Heart left ventricle (tissue), 16 donors: ENCODE measurements at places on chromosomes 5 and 9.

GRCh38 chr5:168239325-168239724, 52.1 kb upstream of the WWC1 start:
- no peak for DNase-seq

- peak; percentile 37 for DNase-seq
These were observed 2.0 kb downstream of the MYO10 start for GRCh38 chr5:16934123-16934522.

DNA sequence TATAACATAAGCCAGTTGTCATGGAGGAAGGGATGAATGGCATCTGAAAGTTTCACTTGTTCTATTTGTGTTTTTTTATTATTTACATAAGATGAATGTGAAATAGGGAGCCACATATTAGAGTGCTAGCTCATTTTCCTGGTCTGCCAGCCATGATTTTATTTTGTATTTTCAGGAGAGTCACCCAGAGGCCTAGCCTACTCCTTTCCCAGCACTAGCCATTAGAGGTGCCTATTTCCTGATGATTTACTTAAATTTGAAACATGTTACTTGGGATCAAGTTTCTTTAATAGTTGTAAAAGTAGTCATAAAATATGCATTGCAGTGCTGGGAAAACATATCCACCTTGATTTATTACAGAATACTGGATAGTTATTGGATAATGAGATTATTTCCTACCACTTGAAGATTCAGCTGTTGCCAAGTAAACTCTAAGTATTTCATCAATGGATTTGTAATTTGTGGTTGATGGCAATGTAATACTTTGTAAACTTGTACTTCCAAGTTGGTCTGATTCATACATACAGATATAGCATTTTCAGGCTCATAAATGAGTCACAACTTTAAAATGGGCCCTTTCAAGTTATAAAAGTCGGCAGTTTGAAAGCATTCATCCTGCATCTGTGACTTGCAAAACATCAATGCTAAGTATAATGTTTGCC, 50.8 kb downstream of the KCNN2 start:
- no peak for DNase-seq

DNA sequence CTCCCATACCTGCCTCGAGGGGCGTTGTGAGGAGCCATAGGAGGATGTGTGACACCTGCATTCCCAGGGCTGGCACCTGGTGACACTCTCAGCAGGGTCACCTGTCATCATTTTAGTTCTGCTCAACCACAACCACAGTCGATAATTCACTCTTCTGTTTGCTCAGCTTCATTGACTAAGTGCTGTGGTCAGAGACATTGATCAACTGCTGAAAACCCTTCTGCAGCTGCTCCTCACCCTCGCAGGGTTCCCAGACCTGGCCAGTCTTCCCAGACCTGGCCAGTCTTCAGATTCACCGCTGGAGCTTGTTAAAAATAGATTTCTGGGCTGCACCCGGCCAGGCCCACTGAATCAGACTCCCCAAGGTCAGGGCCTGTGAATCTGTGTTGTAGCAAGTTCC, 92.8 kb downstream of the MVB12B start:
- peak; percentile 62 for DNase-seq

GRCh38 chr9:16060436-16061129, 507.7 kb downstream of the CCDC171 start:
- DNase-seq, result no peak

- DNase-seq, result no peak
These were observed 11.6 kb downstream of the GZMA start for GRCh38 chr5:55114061-55114460.

DNA sequence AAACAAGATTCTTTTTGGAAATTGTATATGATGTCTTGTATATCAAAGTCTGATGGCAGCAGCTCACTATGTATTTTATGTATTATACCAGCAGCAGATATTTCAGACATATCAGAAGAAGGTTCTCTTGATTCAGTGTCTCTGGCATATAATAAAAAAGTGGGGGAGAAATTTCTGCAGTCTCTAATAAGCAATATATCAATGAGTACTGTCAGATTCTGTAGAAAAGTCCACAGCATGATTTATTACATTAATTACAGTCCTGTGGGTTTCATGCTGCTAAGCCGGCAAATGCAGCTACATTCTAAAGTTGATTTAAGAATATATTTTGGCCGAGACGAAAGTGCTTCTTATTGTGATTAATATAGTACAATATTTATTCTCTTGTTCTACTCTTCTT, 113.1 kb downstream of the KIAA1958 start:
- DNase-seq, result no peak

DNA sequence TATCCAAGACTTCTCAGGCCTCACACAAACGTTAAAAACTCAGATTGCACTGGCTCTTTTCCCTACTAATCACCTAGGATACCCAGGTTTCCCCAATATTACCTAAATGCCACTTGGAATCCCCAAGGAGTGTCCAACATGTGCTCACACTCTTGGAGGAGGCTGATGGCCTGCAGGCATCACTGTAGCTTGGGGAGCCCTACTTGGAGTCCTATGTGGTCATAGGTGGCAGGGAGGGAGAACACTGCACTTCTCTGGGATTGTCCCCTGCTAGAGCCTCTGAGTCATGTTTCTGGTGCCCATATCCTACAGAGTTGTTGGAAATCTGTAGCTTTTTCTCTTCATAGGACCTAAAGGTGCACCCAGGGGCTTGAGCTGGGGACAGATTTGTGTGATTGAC, 433.7 kb downstream of the ARHGEF28 start:
- DNase-seq, result no peak

- no peak for DNase-seq
These were observed 18.4 kb downstream of the TRIM36 start for GRCh38 chr5:115151208-115151805.

DNA sequence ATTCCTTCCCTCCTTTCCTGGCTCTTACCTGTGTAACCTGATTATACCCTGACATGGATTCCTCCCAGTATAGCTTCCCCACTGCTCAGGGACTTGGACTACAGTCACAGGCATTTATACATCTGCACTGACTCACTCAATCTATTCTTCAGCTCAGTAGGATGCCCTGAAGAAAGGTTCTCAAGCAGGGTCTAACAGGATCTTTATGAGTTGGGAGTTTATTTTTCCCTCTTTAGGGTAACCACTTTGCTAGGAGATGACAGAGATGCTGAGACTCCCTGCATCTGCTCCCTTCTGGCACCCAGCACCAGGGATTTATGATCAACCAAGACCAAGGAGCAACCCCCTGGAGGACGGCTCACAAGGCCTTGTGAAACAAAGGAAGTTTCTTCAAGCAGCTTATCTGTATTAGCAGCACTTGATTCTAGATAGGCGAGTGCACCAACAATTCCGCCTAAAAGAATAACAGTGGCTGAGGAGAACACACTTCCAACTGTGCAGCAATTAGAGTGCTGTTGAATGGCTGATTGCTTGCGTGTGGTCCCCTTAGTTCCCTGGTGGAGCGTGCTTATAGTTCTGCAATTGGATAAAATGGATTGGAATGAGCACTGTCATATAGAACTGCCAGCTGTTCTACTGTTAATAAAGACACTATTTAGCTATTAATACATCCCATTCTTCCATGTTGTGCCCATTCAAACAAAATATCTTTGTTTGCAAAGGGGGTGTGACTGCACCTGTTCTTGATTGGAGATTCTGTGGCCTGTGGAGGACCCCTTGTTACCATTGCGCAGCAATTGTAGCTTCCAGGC, 482.6 kb downstream of the ZNF608 start:
- DNase-seq, result no peak

- DNase-seq, result no peak
These were observed 505.0 kb downstream of the EBF1 start for GRCh38 chr5:158594595-158595242.

DNA sequence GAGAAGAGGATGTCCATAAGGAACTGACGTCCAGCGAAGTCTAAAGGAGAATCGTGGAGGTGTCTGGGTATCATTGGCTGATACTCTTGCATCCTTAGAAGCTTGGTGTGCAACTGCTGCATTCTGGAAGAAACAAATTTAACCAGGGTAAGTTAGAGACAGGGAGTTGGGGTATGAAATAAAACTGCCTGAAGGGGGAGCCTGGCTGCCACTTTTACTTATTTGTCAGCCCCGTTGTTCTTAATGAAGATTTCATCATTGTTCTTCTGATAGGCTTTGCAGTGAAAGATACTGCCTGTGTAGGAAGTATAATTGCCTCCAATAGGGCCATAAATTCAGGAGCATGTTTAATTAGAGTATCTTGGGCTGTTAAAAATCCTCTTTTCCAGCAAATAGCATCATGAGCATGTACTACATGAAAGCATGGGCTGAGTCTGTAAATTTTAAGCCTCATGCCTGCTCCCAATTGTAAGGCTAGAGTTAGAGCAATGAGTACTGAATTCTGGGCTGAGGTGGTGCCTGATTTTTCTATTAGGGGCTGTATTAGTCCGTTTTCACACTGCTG, 1264.5 kb upstream of the ACO1 start:
- DNase-seq, result no peak

- DNase-seq, result no peak
These were observed 63.9 kb downstream of the MAMDC2 start for GRCh38 chr9:70107558-70107957.

GRCh38 chr9:68750255-68750654, 45.2 kb downstream of the PIP5K1B start:
- no peak for DNase-seq

DNA sequence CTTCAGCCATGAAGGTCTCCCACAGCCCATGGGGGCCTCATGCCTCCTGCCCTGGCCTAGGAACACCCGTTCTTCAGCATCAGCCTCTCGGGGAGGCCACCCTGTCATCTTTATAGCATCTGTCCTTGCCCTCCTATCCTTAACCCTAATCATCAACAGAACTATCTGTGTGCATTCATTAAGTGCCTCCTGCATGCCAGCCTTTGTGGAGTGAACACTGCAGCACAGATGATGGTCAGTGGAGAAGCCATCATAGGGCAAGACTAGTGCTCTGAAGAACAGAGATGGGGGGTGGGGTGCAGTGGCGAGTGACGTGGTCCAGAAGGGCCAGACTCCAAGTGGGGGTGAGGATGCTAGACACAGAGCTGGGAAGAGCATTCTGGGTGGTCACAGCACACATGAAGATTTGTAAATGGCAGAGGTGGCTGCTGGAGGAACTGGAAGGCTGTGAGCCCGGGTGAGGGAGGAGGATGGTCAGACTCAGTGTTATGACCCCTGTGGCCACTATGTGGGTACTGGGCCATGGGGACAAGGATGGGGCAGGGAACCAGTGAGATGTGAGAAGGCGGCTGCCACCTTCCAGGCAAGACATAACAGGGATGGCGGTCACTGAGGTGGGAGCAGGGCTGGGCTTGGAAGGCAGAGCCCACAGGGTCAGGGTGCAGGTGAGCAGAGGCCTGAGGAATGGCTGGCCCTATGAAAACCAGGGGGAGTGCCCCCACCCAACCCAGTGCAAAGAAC, 3.6 kb upstream of the CARD19 start:
- peak; percentile 16 for DNase-seq

DNA sequence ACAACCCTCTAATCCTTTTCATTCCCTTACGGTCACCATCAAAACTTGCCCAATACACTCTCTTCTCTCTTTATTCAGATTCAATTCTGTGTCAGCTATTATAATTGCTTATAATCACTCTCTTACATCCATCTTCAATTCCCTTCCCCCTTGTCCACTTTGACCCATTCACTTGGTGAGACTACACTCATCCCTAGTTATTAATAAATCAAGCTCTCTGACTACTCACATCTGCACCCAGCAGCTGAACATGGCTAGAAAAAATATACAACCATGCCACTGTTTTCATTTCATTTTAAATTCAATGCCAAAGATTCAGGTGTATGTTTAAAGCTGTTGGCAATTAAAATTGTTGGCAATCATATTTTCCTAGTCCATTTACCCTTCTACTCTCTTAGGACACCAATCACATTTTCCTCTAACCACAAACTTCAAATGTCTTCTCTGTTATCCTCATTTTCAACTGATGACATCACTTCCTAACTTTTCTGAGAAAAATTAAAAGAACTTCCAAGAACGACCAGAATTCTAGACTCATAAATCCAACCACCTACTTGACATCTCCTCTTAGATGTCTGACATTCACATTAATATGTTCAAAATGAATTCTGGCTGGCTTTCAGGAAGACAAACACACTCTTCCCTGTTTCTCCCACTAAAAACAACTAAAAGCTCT, 5.5 kb downstream of the C5orf15 start:
- no peak for DNase-seq

DNA sequence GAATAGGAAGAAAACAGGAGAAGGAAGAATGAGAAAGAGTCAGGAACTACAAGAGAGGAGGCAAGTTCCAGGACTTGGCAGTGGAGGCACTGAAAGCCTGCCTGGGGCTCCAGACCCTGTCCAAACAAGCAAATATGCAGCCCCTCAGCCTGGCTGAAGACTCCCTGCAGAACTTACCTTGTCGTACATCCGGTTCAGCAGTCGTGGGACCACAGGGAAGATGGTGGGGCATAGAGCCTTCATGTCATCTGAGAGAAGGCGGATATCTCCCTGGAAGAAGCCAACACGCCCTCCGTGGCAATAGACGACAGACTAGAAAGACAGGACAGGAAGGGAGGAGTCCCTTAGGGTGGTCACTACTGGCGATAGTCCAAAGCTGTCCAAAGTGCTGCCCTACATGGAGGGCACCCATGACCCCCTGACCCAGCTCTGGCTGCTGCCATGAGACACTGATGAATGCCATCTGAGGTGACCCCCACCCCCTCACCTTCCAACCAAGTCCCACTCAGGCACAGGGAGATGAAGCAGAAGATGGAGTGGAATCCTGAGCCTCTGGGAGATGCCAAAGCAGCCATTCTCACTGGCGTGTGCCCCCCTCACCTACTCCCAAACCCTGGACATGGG, 27.7 kb upstream of the MEIKIN start:
- no peak for DNase-seq

DNA sequence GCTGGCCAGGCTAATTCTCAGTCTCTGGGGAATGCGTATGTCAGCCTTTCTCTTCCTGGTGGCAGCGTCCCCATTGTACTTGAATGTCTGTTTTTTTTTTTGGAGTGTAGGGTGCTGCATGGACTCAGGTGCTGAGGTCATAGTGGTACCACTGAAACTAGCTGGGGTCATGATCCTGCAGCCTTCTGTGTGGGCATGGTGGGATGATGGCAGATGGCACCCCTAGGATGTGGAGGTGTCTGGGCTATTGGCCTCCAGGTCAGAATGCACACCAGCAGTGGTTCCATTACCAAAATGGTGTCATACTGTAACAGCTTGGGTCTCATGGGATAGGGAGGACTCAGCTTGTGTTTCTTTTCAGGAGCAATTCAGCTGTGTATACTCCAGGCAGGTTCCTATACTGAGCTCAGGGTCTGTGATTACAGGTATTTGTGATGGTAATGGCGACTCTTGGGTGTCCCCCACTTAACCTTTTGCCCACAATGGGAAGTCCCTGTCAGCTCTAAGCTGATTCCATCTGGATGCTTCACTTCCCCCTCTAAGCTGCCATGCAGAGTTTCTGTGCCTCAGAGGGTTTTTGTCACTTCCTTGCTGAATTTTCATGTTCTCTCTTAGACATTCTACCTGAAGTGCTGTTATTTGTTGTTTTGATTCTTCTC, 17.9 kb downstream of the HSD17B4 start:
- no peak for DNase-seq

- no peak for DNase-seq
These were observed 16.7 kb upstream of the AKNA start for GRCh38 chr9:114404531-114404930.
